ENCODE measurements at places on chromosomes 7 and 10. TPM values are rescaled to one million over a fixed set of nuclear protein-coding genes. Genes with fewer than 3 reads are reported as not detected.

DNA sequence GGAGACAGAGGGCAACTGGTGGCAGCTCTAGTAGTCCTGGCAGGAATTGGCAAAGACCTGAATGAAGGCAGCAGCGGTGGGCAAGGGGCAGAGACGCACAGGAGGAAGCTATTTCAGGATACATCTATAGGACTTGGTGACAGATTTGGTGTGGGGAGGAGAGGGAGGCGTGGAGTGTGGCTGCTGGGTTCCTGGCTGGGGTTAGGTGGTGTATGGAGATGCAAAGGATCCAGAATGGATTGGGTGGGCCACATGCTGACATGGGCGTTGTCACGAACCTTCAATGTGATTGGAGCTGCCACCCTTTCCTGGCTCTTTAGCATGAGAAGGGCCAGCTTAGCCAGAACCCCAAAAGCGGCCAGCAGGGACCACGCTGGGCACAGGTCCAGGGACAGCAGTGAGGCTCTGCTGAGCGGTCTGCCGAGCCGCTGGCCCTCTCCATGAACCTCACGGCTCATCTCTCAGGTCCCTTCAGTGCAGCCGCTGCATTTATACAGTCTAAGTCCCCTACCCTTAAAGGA lies 10.2 kb upstream of the ADCY1 start:
- DNase-seq, result no peak

GRCh38 chr10:109902992-109903947 lies 20.0 kb downstream of the XPNPEP1 start:
- no peak for DNase-seq

- DNase-seq, result peak; percentile 89
Measured at GRCh38 chr7:7221599-7222038, 39.3 kb downstream of the C1GALT1 start.

GRCh38 chr10:6678211-6678803 lies 98.2 kb upstream of the PRKCQ start:
- DNase-seq, result peak; percentile 52

- peak; percentile 82 for DNase-seq
Measured at GRCh38 chr7:27165089-27165995, at the start of gene HOXA9. Gene HOXA9, minus strand, starts transcription at chr7:27165537. Its CDS starts 80 bp downstream, at chr7:27165457.

GRCh38 chr10:61470740-61471139 lies 17.6 kb upstream of the TMEM26 start:
- no peak for DNase-seq

- DNase-seq, result peak; percentile 57
Measured at GRCh38 chr10:77162697-77163096, 474.9 kb downstream of the KCNMA1 start.

DNA sequence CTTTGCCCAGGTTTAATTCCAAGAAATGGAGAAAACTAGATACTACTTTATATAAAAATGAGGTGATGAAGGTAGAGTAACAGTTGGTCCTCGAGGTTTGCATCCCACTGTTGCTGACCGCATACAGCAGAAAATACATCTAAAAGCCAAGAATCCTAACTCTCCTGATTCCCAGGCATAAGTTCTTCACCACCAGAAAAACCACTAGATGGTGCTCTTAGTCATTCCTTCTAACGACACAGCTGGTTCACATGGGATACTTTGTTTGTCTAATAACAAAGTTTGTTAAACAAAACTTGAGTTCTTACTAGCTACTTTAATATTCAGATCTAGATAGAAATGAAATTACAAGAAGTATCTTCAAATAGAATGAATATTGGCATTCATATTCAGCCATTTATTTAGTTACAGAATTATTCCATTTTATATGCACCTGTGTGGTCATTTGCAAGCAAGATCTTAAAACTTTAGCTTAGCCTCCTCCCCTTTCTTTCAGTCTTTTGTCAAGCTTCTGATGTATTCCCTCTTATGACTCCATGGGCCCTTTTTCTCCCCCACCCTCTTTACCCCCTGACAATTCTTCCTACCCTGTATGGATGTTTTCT lies 54.1 kb upstream of the CYP26C1 start:
- peak; percentile 67 for DNase-seq

GRCh38 chr10:32077896-32078485 lies 21.8 kb upstream of the KIF5B start:
- DNase-seq, result peak; percentile 81

DGKI gene
- total RNA-seq, result 1.4 TPM

DNAJB6 gene
- 110 TPM for total RNA-seq
